ENCODE measurements at places on chromosomes 4 and X.

DNA sequence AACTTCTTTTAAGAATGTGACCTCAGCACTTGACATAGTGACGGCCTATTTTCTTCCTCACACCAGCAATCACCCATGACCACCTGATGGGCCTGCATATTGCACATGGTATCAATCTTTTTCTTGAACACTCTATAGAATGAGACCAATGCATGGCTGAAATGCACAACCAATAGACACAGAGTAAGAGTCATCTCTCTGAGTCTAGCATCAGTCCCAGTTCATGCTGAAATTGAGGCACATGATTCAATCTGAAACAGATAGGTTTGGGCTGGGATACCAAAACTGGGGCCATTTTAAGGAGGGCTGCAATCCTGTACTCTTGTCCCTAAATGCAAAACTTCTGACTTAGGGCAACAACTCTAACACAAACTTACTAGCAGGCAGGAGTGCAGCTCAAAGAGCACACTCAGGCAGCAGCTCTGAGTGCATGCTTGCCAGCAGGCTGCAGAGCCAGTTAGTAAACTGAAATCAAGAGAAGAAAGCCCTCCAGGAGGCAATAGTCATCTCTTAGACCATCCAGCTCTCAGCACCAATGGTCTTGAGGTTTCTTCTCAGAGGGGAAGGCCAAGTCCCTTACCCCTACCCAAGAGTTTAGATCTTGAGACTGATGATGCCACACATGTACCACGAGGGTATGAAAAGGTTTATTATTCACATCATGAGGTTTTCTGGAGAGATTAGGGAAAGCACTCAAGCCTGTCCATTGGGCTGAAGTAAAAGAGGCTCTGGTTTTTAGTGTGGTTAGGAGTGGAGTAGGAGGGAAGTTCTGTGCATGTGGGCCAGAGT, 24.7 kb upstream of the GPR101 start:
- no peaks in the 10 kb centered on the region for H3K4me1 ChIP-seq
- peaks cover 52% of the 10 kb centered on the region for H3K27me3 ChIP-seq
- no peaks in the 10 kb centered on the region for H3K36me3 ChIP-seq
- no peak overlapping the region for H3K4me3 ChIP-seq
- no peak for DNase-seq

GRCh38 chr4:72860766-72861165, 208.8 kb downstream of the COX18 start:
- no peaks in the 10 kb centered on the region for H3K27me3 ChIP-seq
- H3K4me1 ChIP-seq: peaks cover 8% of the 10 kb centered on the region
- DNase-seq: no peak
- no peak overlapping the region for H3K4me3 ChIP-seq

GRCh38 chr4:20260821-20261220, 9.1 kb downstream of the SLIT2 start:
- peaks cover 5% of the 10 kb centered on the region for H3K27me3 ChIP-seq
- no peaks in the 10 kb centered on the region for H3K4me1 ChIP-seq
- H3K4me3 ChIP-seq: no peak overlapping the region
- H3K27ac ChIP-seq: no peak overlapping the region

DNA sequence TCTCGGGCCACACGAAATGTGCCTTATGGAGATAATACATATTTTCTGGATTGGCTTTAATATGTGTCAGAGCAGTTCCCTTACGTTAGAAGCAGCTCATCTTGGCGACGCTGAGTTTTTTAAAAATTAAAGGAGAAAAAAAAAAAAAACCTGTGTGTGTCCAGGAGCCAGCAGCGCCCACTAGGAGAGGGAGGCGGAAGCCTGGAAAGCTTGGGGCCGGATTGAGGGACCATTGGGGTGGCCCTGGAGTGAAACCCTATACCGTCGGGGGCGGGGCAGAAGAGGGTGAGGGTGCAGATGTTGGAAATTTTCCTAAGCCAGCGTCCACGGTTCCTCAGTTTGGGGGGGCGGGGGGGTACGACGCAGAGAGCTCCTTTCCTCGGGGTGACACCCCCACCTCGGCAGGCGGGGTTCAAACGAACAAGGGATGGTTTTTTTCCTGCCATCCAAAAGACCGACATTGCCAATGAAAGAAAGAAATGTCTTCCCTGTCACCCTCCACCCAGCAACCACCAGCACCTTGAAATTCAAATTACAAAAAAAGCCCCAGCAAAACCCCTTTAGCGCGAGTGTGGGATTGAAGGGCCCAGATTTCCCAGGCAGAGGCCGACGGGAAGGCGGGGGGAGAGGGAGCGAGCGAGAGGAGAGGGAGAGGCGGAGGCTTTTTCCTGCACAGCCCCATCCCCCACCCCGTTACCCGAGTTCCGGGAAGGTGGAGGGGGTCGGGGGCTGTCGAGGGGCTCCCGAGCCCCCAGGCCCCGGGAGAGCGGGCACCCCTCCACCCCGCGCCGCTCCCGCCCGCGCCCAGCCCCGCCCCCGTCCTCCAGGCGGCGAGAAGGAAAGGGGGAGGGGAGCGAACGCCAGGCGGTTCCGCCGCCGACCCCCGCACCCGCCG, 859 bp downstream of the SMARCA1 start:
- H3K27me3 ChIP-seq: peaks cover 43% of the 10 kb centered on the region
- H3K36me3 ChIP-seq: no peaks in the 10 kb centered on the region
- no peak for DNase-seq
- H3K4me3 ChIP-seq: peak overlapping the region; percentile 76

- no peaks in the 10 kb centered on the region for H3K4me1 ChIP-seq
- no peaks in the 10 kb centered on the region for H3K27me3 ChIP-seq
- H3K4me3 ChIP-seq: no peak overlapping the region
- no peaks in the 10 kb centered on the region for H3K36me3 ChIP-seq
- DNase-seq: no peak
Observed at GRCh38 chr4:128163177-128164117, 102.3 kb downstream of the LARP1B start.

DNA sequence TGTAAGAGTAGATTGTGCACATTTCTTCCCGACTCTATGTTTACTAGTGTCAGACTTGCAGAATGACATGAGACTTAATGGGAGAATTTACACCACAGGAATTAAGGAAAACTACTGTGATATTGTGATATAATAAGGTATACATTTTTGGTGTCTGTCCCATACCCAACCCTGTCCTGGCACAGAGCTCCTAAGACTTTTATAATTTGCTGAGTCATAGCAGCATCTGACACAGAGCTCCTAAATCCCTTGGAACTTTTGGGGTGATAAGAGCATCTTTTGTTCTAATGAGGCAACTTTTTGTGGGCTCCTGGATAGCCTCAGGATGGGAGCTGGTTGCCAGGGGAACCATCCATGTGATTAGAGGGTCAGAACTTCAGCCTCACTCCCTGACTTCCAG, 1607.0 kb downstream of the RPA4 start:
- H3K4me1 ChIP-seq: no peaks in the 10 kb centered on the region
- no peaks in the 10 kb centered on the region for H3K36me3 ChIP-seq
- no peak overlapping the region for H3K27ac ChIP-seq
- H3K4me3 ChIP-seq: no peak overlapping the region
- DNase-seq: no peak
- H3K27me3 ChIP-seq: peaks cover 6% of the 10 kb centered on the region

GRCh38 chr4:52685316-52685715, 26.2 kb upstream of the USP46 start:
- no peaks in the 10 kb centered on the region for H3K36me3 ChIP-seq
- H3K4me1 ChIP-seq: no peaks in the 10 kb centered on the region
- H3K4me3 ChIP-seq: no peak overlapping the region

DNA sequence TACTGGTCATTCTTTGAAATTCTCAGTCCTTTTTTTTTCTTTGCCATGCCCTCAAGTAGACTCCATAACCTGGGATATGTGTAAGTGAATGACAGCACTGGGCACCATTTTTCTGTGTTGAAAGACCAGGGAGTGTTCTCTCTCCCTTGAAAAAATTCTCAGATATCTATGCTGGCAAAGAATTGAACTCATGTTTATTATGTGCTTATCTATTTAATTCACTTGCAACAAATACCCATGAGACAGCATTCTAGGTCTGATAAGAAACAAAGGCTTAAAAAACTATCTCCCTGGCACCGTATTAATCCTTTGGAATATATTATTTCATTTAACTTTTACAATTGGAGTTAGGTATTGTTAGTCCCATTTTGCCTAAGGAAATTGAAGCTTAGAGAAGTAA, 36.7 kb downstream of the LARP7 start:
- no peak overlapping the region for H3K4me3 ChIP-seq
- H3K27me3 ChIP-seq: no peaks in the 10 kb centered on the region
- no peak overlapping the region for H3K27ac ChIP-seq
- H3K4me1 ChIP-seq: no peaks in the 10 kb centered on the region

GRCh38 chrX:116238567-116239255, 68.2 kb downstream of the AGTR2 start:
- peaks cover 6% of the 10 kb centered on the region for H3K27me3 ChIP-seq
- H3K36me3 ChIP-seq: no peaks in the 10 kb centered on the region
- no peak overlapping the region for H3K4me3 ChIP-seq
- H3K27ac ChIP-seq: no peak overlapping the region

DNA sequence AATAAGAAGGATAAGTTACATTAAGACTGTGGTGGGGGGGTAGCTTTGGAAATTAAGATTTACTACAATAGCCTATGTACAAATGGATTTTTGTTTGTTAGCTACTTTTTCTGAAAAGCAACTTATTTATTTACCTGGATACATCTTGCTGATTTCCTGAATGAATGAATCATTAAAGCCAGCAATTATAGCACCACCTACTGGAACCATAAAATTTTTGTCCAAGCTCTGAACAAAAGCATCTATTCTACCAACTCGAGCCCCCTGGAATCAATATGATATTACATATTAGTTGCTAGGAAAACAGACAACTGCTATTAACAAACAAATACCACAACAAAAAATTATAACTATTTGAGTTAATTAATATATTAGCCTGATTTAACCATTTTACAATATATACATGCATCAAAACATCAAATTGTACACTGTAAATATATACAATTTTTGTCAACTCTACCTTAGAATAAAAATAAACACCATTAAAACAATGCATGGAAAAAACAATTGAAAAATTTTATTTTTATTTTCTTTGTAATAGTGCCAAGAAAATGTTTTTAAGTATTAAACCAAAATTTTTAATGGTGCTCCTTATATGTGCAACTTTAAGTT, 15.3 kb downstream of the SEPSECS start:
- H3K27me3 ChIP-seq: no peaks in the 10 kb centered on the region
- H3K4me3 ChIP-seq: no peak overlapping the region
- peaks cover 38% of the 10 kb centered on the region for H3K36me3 ChIP-seq
- DNase-seq: no peak

GRCh38 chrX:110795645-110796406, at the start of gene CHRDL1:
TSS of gene CHRDL1 (minus strand) at chrX:110795817. CDS start at chrX:110792181, 3,636 bp downstream.
- no peak for DNase-seq
- no peaks in the 10 kb centered on the region for H3K4me1 ChIP-seq
- H3K27me3 ChIP-seq: peaks cover 73% of the 10 kb centered on the region
- H3K4me3 ChIP-seq: peak within 1 kb of the TSS; percentile 29
- no peak within 1 kb of the TSS for H3K27ac ChIP-seq

GRCh38 chrX:2658585-2659292, 32.4 kb upstream of the CD99 start:
- no peaks in the 10 kb centered on the region for H3K27me3 ChIP-seq
- H3K4me3 ChIP-seq: no peak overlapping the region
- H3K4me1 ChIP-seq: no peaks in the 10 kb centered on the region
- no peak overlapping the region for H3K27ac ChIP-seq
- DNase-seq: no peak

GRCh38 chr4:74168841-74169240, 10.9 kb downstream of the MTHFD2L start:
- no peak for DNase-seq
- no peak overlapping the region for H3K4me3 ChIP-seq
- no peak overlapping the region for H3K27ac ChIP-seq
- H3K4me1 ChIP-seq: peaks cover 16% of the 10 kb centered on the region
- no peaks in the 10 kb centered on the region for H3K27me3 ChIP-seq
- H3K36me3 ChIP-seq: peaks cover 17% of the 10 kb centered on the region

GRCh38 chrX:18173494-18174180, 47.0 kb downstream of the BEND2 start:
- no peak for DNase-seq
- H3K36me3 ChIP-seq: no peaks in the 10 kb centered on the region
- no peak overlapping the region for H3K4me3 ChIP-seq
- peaks cover 24% of the 10 kb centered on the region for H3K27me3 ChIP-seq
- no peak overlapping the region for H3K27ac ChIP-seq
- no peaks in the 10 kb centered on the region for H3K4me1 ChIP-seq

DNA sequence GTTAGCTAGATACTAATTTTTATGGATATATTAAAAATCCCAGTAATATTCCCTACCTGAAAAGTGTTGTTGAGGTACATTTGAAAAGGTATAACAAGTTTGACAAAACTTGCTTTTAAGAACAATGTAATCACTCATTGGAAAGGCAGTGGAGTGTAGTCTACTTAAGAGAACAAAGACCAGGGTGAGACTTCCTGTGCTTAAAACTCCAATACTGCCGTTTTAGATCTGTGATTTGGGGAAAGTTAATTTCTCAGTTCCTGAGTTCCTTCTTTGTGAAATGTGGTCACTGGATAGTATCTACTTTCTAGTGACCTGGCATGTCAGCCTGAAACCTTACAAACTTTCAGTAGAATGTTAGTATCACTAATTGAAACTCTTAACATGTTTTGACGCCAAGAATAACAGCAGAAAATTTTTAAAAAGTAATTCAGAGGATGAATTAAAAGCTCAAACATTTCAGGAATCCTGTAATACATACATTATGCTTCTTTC, 56.8 kb downstream of the PCDH7 start:
- no peaks in the 10 kb centered on the region for H3K4me1 ChIP-seq
- no peak overlapping the region for H3K4me3 ChIP-seq
- no peak overlapping the region for H3K27ac ChIP-seq
- H3K36me3 ChIP-seq: no peaks in the 10 kb centered on the region
- H3K27me3 ChIP-seq: no peaks in the 10 kb centered on the region
- DNase-seq: no peak

DNA sequence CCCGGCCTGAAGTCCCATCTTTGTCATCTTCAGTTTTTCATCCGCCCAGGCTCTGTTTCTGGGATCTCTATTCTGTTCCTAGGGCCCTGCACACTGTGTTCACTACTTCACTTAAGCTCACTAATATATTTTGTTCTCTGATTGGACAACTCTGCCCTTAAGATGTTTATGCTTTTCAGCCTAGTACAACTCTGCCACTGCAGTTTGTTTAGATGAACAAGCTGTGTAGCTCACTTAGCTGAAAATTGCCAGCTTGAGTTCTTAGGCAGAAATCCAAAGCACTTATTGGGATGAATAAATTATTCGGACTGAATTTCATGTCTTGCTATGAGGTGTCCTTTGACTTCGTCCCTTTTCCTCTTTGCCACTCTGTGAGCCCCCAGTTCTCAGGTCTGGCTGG, 60.8 kb downstream of the NYX start:
- DNase-seq: no peak
- H3K4me3 ChIP-seq: no peak overlapping the region
- H3K27me3 ChIP-seq: peaks cover 7% of the 10 kb centered on the region
- no peak overlapping the region for H3K27ac ChIP-seq
- no peaks in the 10 kb centered on the region for H3K36me3 ChIP-seq
- H3K4me1 ChIP-seq: peaks cover 9% of the 10 kb centered on the region

DNA sequence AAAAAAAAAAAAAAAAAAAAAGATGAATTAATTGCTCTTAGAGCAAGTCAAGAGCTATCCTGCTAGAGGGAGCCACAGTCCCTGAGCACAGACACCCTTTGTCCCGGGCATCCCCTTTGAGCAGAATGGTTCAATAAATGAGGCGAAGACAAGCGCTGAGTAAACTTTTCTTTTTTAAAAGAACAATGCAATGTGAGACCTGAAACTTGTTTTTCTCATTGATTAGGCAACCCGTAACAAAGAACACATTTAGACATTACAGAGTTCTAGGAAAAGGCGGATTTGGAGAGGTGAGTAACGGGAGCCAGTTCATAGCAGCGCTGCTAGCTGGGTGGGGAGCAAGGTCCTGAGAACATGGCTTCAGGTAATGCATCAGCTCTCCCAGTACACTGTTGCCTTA, 46.1 kb downstream of the GRK4 start:
- no peak overlapping the region for H3K4me3 ChIP-seq
- no peak overlapping the region for H3K27ac ChIP-seq
- H3K4me1 ChIP-seq: peaks cover 24% of the 10 kb centered on the region
- H3K36me3 ChIP-seq: no peaks in the 10 kb centered on the region
